ENCODE measurements at places on chromosomes 1 and 21.

DNA sequence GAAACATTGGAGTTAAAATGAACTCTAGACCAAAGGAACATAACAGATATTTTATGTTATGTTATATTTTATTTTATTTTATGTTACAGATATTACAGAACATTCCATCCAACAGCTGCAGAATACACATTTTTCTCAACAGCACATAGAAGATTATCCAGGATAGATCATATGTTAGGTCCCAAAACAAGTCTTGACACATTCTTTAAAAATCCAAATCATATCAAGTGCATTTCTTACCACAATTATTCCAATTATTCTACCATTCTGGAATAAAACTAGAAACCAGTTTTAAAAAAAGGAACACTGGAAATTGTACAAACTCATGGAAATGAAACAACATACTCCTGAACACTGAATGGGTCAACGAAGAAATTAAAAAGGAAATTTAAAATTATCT, 30.9 kb upstream of the PIGK start:
- DNase-seq, result no peak

DNA sequence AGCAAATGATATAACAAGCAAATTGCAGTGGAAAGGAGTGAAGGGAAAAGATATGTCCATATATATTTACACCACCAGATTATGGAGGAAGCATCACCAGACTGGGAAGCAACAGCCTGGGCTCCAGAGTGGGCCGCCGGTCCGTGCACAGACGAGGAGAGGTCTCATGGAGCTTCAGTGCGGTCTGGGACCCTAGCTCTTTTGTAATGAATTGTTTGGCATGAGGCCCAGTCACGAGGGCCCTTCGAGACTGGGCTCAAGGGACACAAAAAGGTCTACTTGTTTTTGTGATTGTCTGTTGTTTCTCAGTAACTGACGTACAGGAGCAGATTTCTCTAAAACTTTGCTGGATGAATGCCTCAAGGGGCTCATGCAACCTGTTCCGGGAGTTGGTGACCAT, 12.9 kb upstream of the STUM start:
- no peak for DNase-seq

- DNase-seq, result no peak
These were observed 264.2 kb downstream of the NPHP4 start for GRCh38 chr1:5727871-5728643.

- DNase-seq, result no peak
These were observed 35.5 kb upstream of the MAP10 start for GRCh38 chr1:232769733-232770132.

GRCh38 chr21:34609244-34609932, 5.5 kb downstream of the RCAN1 start:
- DNase-seq, result no peak

- no peak for DNase-seq
These were observed 381 bp downstream of the TXNIP start for GRCh38 chr1:145995964-145996432.

DNA sequence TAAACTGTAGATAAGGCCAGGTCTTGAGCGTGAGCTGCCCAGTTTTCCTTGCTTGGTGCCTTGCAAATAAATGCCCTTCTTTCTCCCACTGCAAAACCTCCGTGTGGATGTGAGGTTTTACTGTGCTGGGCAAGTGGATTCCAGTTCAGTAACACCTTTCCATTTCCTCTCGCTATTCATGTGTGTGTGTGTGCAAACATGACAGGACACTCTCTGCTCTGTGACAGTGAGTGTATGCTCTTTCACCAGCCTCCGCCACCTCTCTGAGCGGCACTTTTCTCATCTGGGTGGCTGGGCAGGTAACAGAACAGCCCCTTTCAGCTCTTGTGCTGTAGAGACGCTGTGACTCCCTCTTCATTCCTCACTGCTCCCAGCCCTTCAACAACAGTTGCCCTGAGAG, 23.9 kb downstream of the CNIH3 start:
- no peak for DNase-seq
